ENCODE measurements at places on chromosomes 3 and 15. TPM values are rescaled to one million over a fixed set of nuclear protein-coding genes. Genes with fewer than 3 reads are reported as not detected.

Gene SEMA6D
- 0.35 TPM for total RNA-seq

Gene MYLK
- 44.4 TPM for total RNA-seq

Gene APOD
- total RNA-seq: 31.7 TPM

Gene ILDR1
- 1.2 TPM for total RNA-seq

Gene AHSG
- 0.52 TPM for total RNA-seq

Gene MCF2L2
- total RNA-seq: 3.6 TPM

Gene STAB1
- 0.17 TPM for total RNA-seq

Gene TNFAIP8L3
- total RNA-seq: 9.7 TPM

Gene CFAP20DC
- total RNA-seq: 3.0 TPM

Gene AGBL1
- total RNA-seq: not detected

Gene ITGB5
- 110 TPM for total RNA-seq

Gene GOLGA8K
- 0.50 TPM for total RNA-seq

Gene SUSD5
- 0.33 TPM for total RNA-seq

Gene HGD
- not detected for total RNA-seq

Gene SHC4
- total RNA-seq: 4.8 TPM

Gene CEP63
- 7.2 TPM for total RNA-seq

Gene FRMD5
- 12.5 TPM for total RNA-seq

Gene CATSPER2
- total RNA-seq: 9.7 TPM

Gene PRC1
- total RNA-seq: 40.7 TPM

Gene ATP13A4
- 2.7 TPM for total RNA-seq

Gene PCLAF
- total RNA-seq: 7.7 TPM

Gene CYP8B1
- not detected for total RNA-seq

Gene UPK1B
- not detected for total RNA-seq

Gene CCDC39
- total RNA-seq: not detected

Gene BNC1
- total RNA-seq: 66.2 TPM

Gene COL8A1
- total RNA-seq: 11.9 TPM

Gene OR5K3
- total RNA-seq: not detected

Gene CCDC9B
- total RNA-seq: 67.3 TPM

Gene MYH15
- total RNA-seq: under 0.01 TPM

Gene ADAMTS9
- 2.7 TPM for total RNA-seq

Gene GOLGA6L7
- total RNA-seq: not detected

Gene PDHB
- 43.2 TPM for total RNA-seq

Gene IMPG2
- 0.50 TPM for total RNA-seq

Gene ZPLD1
- 3.8 TPM for total RNA-seq

Gene EIF3J
- total RNA-seq: 143 TPM

Gene FETUB
- 0.24 TPM for total RNA-seq

Gene CD200
- total RNA-seq: 23.7 TPM

Gene PRSS50
- total RNA-seq: under 0.01 TPM

Gene ERC2
- 1.5 TPM for total RNA-seq

Gene CRTAP
- total RNA-seq: 109 TPM

Gene HIGD2B
- not detected for total RNA-seq

Gene WDR53
- total RNA-seq: 19.5 TPM

Gene RHOV
- 0.19 TPM for total RNA-seq

Gene TERC
- total RNA-seq: not detected

Gene B3GALNT1
- total RNA-seq: 5.1 TPM

Gene GRAMD2A
- total RNA-seq: 16.0 TPM

Gene PTX3
- total RNA-seq: 0.83 TPM

All from mammary epithelial cell (primary cell).